ENCODE measurements at places on chromosomes 6 and 20. TPM values are rescaled to one million over a fixed set of nuclear protein-coding genes. Genes with fewer than 3 reads are reported as not detected.

The MYMX gene
- total RNA-seq: not detected

The BACH2 gene
- total RNA-seq: 0.38 TPM

The TMEM242 gene
- 7.1 TPM for total RNA-seq

The TBC1D7 gene
- 44.5 TPM for total RNA-seq
